OCI-M1 (cell line): ENCODE measurements at places on chromosomes 6 and 20.

- DNase-seq: no peak
Observed at GRCh38 chr6:80467408-80467807, 360.9 kb downstream of the BCKDHB start.

GRCh38 chr6:39904946-39905639 lies 29.2 kb downstream of the MOCS1 start:
- no peak for DNase-seq

DNA sequence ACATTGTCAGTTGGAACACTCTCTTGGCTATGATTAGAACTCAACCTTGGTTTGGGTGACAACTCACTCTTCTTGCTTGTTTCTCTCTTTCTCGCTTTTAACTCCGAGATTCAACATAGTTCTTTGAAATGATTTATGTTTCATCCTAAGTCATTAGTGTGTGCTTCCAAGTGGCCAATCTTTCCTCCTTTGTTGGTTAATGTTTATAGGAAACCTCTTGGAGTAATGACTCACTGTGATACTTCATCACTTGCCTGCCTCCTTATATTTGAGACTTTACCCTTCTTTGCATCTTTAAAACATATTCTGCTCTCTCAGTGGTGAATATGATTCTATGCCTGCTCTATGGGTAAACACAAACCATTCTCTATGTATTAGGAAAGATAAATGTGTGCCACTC lies 279.7 kb upstream of the FLRT3 start:
- no peak for DNase-seq

- no peak for DNase-seq
Observed at GRCh38 chr20:62985444-62985778, 21.4 kb downstream of the BHLHE23 start.
